Thoracic aorta (tissue), 2 donors: ENCODE measurements at places on chromosomes 7 and 10.

DNA sequence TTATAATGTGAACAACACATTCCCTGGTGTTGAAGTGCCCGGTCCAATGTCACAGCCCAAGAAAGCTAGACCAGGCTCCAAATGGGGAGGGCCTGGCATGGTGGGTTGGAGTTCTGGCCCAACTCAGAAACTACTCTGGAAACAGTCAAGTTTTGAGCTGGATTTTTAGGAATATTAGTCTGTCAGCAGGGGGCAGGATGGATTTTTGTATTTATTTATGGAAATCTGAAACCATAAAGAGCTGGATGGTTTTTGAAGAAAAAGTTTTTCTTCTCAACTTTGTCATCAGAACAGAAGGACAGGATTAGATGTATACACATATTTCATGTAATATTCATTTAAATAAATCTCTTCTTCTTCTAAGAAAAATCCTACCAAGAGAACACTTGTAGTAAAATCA, 97.5 kb downstream of the POU6F2 start:
- no peak for DNase-seq

GRCh38 chr7:1922870-1923236, 252.8 kb downstream of the ELFN1 start:
- DNase-seq: no peak

DNA sequence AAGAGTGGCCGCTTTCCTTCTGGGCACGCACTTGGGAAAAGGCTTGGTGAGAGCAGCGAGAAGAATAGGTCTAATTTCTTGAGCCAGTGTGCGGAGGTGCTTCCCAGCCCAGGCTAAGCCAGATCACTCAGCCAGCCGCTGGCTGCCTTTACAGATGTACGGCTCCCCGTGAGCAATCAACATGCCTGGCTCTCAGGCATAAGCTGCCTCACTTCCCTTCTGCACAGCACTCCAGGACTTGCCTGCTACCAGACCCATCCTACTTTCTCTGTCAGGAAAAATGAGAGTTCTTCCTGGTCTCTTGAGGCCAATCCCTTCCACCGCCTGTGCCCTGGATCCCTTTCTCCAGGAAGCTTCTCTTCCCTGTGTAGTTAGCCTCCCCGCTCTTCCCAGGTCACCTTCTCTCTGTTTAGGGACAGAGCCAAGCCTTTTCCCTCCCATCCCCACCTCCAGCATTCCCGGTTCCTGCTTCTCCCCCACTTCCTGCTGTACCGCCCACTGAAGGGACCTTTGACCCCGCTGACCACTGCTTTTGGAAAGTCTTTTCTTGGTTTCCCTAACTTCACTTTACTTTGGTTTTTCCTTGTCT, 1.1 kb upstream of the ACTR3C start:
- no peak for DNase-seq

- no peak for DNase-seq
These were observed 50.7 kb downstream of the TAS2R16 start for GRCh38 chr7:122944682-122945303.

- no peak for DNase-seq
These were observed 22.8 kb downstream of the CDK14 start for GRCh38 chr7:90618876-90619275.

- no peak for DNase-seq
These were observed 142.6 kb upstream of the COL1A2 start for GRCh38 chr7:94252124-94252523.

- no peak for DNase-seq
These were observed 39.0 kb downstream of the CABCOCO1 start for GRCh38 chr10:61701706-61702105.

DNA sequence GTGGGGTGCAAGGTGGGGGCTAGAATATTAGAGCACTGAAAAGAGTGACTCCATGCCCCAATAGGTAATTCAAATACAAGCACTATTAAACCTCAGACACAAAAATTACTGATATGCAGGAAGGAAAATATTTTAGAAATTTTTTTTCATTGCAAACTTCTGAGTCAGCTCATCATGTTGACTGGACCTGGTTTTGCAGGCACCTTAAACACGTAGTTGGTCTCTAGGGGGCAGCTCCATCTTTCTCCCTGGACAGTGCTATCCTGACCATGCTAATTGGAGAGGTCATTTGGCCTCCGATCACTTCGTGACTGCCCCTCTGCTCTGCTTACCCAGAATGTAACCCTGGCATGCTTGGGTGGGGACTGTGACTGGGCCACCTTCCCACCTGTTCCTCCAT, 368.4 kb upstream of the MKI67 start:
- DNase-seq: no peak

GRCh38 chr10:100204370-100204769, 18.5 kb upstream of the ERLIN1 start:
- no peak for DNase-seq

DNA sequence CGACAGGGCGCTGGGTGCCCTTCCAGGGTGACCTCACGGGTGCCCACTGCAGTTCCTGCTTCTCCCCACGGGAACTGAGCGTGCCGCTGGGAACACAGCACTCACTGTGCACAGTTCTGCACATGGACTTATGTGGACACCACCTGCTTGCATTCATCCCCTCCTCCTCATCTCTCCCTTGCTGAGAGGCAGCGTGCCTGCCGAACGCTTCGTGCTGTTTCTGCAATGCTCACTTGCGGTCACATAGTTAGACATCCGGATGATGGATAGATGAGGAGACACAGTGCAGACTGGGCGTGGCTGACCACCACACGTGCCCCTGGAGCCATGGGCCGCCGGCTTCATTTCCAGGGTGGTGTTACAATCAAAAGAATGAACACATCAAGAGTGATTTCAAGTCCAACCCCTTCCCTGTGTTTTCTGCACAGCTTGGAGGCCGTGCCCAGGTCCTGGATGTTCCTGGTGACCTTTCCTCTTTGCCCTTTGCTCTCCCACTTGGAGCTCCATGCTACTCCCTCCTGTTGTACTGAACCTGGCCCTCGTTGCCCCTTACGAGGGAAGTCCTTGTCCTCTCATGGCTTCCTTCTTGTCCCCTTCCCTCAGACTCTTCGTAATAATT, 119.4 kb downstream of the VIPR2 start:
- no peak for DNase-seq

GRCh38 chr10:44386546-44387052, 1.7 kb upstream of the CXCL12 start:
- no peak for DNase-seq

DNA sequence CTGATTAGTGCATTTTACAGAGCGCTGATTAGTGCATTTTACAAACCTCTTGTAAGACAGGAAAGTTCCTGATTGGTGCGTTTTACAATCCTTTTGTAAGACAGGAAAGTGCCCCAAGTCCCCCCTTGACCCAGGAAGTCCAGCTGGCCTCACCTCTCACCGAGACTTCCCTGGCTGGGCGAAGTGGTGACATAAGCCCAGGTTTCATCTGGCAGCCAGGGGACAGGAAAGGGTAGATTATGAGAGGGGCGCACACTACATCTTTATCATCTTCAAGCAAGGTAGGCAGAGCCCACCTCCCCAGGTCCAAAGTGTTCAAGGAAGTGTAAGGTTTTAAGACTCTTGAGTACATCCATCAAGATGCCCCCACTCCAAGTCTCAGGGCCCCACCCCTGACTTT, 5.5 kb upstream of the GDF10 start:
- DNase-seq: no peak

GRCh38 chr10:10605551-10606081, 412.1 kb upstream of the CELF2 start:
- DNase-seq: peak; percentile 18

- DNase-seq: no peak
These were observed 565.8 kb downstream of the PTPRN2 start for GRCh38 chr7:158021836-158022235.

GRCh38 chr7:20298486-20298901, 32.2 kb upstream of the ITGB8 start:
- DNase-seq: no peak

GRCh38 chr7:80359476-80359875, 152.4 kb downstream of the GNAT3 start:
- DNase-seq: no peak

DNA sequence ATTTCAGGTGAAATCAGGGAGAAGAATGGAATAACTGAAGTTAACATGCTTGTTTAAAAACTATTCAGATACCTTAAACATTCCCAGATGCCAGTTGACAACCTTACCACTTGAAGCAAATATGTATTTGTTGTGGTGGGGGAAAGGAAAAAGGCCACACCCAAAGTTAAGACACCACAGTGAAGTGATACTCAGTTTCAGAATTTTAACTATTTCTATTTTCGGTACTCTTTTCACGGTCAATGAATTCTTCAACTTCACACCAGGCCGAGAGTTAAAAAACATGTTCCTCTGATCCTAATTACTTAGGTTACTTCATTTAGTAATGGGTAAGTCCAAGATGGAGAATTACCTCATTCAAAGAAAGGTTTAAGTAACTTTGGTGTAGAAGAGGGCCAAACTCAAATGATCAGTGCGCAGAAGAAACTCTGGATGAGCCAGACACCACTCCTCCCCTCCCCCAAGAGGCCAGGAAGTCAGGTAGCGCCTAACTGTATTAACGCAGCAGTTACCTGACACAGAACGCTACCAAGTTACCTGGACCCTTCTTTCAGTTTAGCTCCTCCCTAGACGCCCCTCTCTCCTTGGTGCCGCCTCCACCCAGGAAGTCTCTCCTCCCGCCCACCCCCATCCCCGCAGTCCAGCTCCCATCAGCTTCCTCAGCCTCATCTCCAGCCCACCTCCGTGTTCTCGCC, 700 bp downstream of the MTPN start:
- no peak for DNase-seq

DNA sequence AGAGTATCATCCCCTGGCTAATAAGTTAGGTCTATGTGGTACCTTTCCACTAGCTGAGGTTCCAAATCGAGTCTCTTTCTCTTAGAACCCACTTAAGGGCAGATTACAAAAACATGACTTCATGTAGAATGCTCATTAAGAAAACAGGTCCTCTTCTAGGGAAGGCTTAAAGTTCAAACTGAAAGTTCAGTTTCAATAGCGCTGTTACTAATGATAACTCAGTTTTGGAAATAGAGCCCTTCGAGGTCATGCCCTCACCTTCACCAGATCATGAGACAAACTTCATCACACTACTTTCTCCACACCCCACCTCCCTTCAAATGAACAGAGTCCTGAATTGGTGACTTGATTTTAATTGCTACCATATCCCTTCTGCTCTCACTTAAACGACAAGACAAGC, 26.2 kb downstream of the HGF start:
- DNase-seq: no peak

GRCh38 chr10:5832946-5833345, 19.7 kb upstream of the GDI2 start:
- no peak for DNase-seq

DNA sequence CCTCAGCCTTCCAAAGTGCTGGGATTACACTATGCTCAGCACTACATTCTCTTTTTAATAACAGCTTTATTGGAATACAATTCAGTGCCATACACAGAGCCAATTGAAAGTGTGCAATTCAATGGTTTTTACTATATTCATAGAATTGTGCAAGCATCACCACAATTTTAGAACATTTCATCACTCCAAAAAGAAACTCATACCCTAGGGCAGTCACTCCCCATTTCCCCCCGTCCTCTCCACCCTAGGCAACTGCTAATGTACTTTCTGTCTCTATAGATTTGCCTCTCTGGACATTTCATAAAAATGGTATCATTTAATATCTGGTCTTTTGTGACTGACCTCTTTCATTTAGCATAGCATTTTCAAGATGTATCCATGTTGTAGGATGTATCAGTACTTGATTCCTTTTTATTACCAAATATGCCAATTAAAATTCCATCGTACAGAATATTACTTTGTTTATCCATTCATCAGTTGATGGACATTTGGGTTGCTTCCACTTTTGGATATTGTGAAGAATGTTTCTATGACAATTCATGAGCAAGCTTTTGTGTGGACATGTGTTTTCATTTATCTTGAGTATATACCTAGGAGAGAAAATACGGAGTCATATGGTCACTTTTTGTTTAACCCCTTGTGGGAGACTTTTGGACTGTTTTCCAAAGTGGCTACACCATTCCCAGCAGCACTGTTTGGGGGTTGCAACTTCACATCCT, 6.3 kb upstream of the XPNPEP1 start:
- no peak for DNase-seq

- no peak for DNase-seq
These were observed 4.7 kb downstream of the TMEM120A start for GRCh38 chr7:75989500-75990388.

DNA sequence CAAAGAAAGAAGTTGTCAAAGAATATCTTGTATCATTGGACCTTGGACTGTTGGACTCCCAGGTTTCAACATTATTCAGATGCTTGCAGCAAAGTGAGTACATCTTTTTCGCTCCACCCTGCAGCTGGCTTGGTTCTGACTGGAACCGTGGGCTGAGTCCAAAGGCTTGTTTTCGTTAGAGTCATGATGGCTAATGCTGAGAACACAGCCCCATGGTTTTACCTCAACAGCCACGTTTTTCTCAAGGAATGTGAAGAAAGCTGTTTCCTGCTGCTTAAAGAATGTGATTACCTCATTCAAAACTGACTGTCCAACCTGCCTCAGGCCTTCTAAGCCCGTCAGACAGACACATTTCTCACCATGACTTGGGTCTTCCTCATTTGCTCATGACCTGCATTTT, 69.5 kb downstream of the STEAP1B start:
- no peak for DNase-seq
